ENCODE measurements at places on chromosomes 4 and X.

DNA sequence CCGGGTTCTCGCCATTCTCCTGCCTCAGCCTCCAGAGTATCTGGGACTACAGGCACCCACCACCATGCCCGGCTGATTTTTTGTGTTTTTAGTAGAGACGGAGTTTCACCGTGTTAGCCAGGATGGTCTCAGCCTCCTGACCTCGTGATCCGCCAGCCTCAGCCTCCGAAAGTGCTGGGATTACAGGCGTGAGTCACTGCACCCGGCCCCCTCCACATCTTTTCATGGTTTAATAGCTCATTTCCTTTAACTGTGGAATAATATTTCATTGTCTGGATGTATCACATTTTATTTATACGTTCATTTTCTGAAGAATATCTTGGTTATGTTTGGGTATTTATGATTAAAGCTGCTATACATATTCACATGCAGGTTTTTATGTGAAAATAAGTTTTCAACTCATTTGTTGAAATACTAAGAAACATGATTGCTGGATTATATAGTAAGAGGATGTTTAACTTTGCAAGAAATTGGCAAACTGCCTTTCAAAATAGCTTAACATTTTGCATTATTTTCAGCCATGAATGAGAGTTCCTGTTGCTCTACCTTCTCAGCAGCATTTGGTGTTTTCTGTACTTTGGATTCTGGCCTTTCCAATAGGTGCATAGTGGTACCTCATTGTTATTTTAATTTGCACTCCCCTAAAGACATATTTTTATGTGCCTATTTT is 591.9 kb downstream of the TECRL start:
- no peak for DNase-seq

- no peak for DNase-seq
Observed at GRCh38 chr4:159206427-159206871, 103.6 kb downstream of the RAPGEF2 start.

GRCh38 chrX:72117636-72118210 is 14.0 kb downstream of the RTL5 start:
- DNase-seq: no peak

- DNase-seq: no peak
Observed at GRCh38 chr4:6277139-6277802, 7.6 kb downstream of the WFS1 start.
